Stimulated activated CD8-positive, alpha-beta memory T cell treated with anti-CD3 and anti-CD28 coated beads, Interleukin-2, amount 100 ng/mL, for 1 hour (primary cell): ENCODE measurements at places on chromosomes 16 and 17.

GRCh38 chr16:86211800-86212199, 298.5 kb upstream of the FOXF1 start:
- no peak for DNase-seq

- DNase-seq: no peak
Observed at GRCh38 chr16:28491230-28491969, 474 bp downstream of the CLN3 start.

- no peak for DNase-seq
Observed at GRCh38 chr16:85010446-85010930, 847 bp downstream of the ZDHHC7 start.

GRCh38 chr17:65013613-65014391, 42.7 kb downstream of the GNA13 start:
- peak; percentile 22 for DNase-seq

DNA sequence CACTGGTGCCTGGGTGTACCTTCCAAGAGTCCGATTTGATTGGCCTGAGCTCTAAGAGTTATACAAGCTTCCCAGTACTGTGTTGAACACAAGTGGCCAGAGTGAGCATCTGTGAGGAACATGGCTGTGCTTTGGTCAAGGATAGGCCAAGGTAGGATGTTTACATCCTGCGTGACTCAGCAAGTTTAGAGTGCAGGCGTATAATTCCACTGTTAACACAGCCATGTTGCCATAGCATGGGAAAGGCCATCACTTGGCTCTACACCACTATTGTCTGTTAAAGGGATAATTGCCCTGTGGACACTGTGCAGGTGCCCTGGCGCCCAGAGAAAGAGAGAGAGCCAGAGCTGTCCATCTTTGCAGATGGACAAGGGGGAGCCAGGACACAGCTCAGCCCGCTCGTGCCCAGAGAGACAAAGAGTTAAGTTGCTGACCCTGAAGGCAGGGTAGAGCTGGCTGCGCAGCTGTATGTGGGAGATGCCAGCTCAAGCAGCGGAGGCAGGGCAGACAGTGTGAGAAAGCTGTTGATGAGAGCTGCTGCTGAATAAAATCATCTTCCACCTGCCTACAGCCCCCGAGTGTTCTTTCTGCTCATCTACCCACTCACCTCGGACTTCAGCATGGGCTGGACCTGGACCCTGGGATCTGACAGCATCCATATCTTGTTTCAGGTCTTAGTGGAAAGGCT, 11.7 kb downstream of the CFAP52 start:
- DNase-seq: no peak

DNA sequence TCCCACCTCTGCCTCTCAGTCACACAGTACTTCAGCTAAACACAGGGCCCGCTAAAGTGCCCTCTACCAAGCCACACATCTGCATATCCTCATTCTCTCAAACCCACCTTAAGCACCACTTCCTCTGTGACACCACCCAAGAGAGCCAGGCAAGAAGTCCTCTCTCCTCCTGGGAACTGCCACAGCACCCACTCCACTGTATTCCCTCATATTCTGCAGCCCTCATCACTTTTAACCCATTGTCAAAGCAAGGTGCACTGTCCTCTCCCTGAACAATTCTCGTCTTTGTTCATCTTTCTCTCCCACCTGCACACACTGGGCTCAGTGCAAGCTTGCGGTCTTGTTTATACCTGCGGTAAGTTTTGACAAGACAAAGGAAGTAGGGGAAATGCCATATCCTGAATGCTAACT, 13.6 kb downstream of the CHD9 start:
- DNase-seq: no peak

- no peak for DNase-seq
Observed at GRCh38 chr17:1709403-1709951, 700 bp downstream of the TLCD2 start.

DNA sequence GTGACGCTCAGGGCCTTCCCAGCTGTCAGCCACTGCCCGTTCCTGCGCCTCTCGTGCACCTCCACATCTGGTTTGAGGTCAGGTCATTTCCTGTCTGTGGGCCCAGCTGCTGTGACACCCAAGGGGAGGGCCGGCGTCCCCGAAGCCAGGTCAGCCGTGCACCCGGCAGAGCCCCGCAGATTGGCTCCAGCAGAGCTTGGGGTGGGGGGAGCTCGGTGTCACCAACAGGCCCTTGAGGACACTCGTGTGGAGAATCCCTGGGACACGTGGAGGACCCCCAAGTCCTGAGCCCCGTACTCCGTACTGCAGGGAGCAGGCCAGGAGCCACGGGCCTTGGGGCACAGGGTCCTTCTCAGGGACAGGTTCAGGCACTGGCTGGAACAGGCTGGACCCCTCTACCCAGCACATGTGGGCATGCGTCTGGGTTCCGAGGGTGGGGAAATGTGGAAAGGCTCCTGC, 4.8 kb downstream of the SPATA2L start:
- no peak for DNase-seq

- DNase-seq: no peak
Observed at GRCh38 chr16:23132775-23133463, 16.3 kb downstream of the USP31 start.

DNA sequence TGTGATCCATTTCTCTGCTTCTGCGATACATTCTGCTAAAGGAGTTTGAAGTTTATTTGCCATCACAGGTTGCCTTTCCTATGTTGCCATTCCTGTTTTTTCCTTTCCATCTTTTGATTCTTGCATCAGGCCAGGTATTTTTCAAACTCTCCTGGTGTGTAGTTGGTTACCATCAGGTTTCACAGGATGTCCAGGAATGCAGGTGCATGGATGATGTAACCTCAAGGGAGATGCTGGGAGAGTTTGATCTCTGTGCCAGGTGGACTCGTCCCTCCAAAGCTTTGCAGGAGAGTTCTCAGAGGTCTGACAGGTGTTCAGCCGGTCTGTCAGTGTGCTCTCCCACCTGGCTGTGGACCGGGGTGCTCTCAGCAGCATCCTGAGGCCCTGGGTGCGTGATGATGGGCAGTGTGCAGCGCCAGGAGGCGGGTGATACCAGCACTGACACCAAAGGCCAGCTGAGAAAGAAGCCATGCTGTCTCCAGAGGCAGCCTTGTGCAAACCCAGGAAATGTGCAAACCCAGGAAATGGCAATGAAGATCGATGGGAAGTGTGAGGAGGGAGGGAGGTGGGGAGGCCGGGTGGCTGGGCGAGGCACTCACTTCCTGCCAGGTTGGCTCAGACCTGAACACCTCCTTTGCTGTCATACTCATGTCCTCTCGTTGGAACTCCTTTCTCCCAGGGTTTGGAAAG, 1.7 kb downstream of the ATP2C2 start:
- no peak for DNase-seq

DNA sequence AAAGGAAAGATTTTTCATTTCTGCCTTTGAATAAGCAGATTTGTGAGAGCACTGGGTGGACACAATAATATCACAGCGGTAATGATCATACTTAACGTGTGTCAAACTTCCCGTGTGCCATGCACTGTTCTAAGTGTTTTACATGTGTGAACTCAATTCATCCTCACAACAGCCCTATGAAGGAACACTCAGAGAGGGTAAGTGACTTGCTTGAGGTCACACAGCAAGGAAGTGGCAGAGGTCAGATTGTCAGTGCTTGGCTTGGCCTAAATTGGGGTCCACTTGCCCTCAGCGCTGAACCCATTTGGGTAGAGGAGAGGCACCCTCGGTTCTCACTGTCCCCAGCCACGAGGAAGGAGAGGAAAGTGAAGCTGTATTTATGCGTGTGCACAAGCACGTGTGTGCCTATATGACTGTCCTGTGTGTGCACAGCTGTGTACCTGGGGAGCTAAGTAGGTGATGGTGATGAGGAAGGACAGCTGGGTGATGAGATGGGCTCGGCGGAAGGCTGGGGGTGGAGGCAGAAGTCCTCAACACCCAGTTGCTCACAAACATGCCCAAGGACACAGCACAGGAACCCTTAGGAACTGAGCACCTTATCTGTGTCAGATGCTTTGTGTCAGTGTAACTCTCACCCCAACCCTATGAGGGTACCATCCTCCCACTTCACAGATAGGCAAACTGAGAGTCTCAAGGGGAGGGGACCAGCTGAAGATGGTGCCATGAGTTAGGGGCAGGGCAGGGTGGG, 9.8 kb upstream of the ADGRG3 start:
- no peak for DNase-seq

GRCh38 chr16:81261049-81261648, 22.7 kb downstream of the BCO1 start:
- DNase-seq: no peak

DNA sequence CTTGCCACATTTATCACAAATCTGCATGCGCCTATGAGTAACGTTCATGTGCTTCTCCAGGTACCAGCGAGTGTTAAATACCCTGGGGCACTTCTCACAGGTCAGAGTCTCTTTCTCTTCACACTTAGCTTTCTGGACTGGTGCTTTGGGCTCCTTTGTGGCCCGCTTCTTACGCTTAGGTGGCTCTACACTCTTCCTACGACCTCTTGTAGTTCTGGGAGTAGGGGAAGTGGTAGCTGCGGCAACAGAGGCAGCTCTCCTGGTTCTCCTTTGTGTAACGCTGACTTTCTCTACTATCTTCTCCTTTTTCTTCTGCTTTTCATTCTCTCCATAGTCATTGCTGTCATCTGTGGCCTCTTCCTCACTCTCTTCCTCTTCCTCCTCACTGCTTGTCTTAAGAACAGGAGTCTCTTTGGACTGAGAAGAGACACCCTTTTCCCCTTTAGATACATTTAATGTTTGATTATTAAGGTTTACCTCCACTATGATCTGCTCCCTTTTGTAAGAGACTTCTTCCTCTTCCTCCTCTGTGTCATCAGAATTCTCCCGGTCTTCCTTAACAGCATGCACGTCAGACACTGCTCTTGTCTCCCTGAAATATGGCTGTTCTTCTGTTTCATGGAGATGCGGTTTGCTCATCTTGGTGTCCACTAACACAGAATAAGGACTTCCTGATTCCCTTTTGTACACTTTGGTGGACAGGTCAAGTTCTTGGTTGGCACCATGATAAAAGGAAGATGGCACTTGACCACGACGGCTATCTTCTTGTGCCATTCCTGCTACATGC, 45.0 kb downstream of the ZNF652 start:
- no peak for DNase-seq

- no peak for DNase-seq
Observed at GRCh38 chr17:17963694-17964436, 8.3 kb downstream of the TOM1L2 start.

DNA sequence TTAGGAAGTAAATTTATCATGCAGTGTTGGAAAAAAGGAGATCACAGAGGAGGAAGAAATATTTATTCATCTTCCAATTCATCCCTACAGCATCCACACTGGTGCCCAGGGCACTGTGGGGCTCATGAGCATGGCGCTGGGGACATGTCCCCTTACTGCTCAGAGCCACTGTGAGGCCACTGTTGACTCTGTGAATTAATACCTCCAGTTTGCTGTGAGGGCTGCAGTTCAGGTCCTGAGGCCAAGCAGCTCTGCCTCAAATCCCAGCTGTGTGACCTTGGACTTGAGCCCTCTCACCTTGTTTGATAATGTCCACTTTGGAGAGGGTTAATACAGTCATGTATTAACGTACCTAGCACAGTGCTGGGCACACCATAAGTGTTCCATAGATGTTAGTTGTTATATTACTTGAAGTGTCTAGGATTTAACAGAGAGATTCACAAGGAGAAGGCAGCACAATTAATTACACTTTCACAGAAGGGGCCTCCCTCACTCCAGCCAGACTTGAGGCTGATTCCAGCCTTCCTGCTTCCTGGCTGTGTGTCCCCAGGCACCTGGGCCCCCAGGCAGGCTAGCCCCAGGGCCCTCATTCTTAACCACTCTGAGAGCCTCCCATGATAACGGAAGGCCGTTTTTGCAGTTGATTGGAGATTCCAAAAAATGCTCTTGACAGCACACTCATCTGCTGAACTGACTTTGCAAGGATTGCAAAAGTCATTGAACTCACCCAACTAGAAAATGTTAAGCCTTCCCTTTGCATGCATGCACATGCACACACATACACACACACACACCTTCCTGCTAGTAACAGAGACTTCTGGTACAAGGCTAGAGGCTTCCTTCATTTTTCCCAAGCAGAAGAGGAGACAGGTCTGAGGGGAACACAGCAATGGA, 29.4 kb downstream of the KATNIP start:
- DNase-seq: no peak

GRCh38 chr16:75289189-75289588, 37.8 kb upstream of the BCAR1 start:
- DNase-seq: no peak

DNA sequence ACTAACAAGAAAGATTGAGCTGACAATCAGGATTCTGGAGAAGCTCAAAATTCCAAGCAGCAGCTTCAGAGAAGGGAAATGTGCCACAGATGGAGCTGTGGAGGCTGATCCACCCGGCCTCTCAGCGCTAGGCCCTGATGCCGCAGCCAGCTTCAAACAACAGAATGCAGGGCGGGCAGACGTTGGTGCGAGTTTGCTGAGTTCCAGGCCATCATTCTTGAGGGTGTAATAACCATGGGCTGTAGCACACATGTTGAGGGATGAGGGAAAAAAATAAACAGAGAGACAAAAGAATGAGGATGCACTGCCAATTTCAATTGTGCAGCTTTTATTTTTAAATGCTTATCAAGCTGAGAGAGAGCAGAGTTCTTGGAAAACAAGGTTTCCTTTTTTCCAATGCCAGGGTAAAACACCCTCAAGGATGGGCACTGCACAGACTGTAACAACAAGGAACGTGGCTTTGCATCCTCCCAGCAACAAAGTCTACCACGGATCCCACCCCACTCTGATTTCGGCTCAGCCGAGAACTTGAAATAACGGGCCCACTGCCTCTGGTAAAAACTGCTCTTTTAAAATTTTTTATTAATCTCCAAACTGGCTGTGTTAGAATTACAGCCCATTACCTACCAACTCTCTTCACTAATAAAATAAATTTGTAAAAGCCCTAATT, 90.2 kb downstream of the SMG6 start:
- DNase-seq: no peak

DNA sequence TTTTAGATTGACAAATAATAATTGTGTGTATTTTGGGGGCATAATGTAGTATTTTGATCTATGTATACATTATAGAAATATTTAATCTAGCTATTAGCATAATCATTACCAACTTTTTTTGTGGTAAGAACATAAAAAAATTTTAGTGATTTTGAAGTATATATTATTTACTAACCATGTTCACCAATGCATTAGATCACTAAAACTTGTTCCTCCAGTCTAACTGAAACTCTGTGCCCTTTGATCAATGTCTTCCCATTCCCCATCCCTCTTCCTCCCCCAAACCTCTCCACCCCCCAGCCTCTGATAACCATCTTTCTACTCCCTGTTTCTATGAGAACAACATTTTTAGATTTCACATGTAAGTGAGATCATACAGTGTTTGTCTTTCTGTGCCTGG, 8.5 kb downstream of the EFCAB13 start:
- no peak for DNase-seq

- no peak for DNase-seq
Observed at GRCh38 chr16:60166111-60166510, 1432.0 kb upstream of the GOT2 start.

GRCh38 chr16:78437352-78437968, 338.0 kb downstream of the WWOX start:
- no peak for DNase-seq

DNA sequence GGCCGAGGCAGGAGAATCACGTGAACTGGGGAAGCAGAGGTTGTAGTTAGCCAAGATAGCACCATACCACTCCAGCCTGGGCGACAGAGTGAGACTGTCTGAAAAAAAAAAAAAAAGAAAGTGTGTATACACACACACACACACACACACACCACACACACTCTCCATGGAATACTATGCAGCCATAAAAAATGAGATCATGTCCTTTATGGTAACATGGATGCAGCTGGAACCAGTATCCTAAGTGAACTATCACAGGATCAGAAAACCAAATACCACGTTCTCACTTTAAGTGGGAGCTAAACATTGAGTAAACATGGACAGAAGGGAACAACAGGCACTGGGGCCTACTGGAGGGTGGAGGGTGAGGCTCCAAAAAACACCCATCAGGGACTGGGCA, 16.7 kb downstream of the NDUFAB1 start:
- no peak for DNase-seq

- no peak for DNase-seq
Observed at GRCh38 chr17:43463241-43463640, 20.5 kb upstream of the DHX8 start.
